ENCODE measurements at places on chromosomes 11 and 22.

DNA sequence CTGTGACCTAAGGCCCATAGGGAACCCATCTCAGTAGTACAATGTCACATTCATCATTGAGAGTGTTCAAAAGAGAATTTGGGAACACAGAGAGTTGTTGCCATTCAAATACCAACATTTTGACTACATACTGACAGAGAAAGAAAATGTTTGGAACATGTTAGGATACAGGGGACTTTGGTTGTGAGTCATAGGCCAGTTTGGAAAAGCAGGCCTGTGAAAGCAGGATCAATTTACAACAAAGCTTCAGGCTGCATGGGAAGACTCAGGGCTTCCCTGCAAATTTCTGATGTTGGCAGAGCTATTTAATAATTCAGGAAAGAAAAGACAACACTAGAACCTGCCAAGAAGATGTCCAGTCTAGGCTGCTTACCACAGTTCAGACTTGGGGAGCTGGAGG is 374 bp downstream of the NLRP10 start:
- DNase-seq, result no peak

DNA sequence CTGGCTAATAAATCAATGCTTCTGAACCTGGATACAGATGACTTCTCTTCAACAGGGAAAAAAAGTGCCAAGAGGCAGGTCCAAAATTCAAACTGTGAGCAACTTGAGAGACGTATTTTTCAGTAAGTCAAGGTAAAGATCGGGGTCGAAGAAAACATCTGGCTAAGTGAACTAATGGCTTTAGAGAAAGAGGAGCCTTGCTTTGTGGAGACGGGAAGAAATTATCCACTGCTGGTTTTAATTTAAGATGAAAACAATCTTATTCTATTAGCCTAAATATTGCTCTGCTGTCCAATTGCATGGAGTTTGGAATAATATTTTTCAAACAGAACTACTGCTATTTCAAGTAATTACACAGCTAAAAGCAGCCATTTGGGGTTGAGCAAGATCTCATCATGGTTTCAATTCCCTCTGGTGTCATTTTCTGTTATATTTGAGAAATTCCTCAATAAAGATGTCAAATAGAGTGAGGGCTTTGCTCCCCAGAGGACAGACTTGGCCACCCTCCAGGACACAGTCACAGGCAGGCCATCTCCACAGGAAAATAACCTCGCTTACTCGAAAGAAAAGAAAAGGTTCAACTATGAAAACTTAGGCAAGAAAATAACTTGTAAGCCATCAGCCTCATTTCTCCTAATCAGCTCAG is 29.8 kb downstream of the SCUBE1 start:
- peak; percentile 31 for DNase-seq

GRCh38 chr11:95363708-95364107 is 132.7 kb upstream of the SESN3 start:
- DNase-seq, result no peak

DNA sequence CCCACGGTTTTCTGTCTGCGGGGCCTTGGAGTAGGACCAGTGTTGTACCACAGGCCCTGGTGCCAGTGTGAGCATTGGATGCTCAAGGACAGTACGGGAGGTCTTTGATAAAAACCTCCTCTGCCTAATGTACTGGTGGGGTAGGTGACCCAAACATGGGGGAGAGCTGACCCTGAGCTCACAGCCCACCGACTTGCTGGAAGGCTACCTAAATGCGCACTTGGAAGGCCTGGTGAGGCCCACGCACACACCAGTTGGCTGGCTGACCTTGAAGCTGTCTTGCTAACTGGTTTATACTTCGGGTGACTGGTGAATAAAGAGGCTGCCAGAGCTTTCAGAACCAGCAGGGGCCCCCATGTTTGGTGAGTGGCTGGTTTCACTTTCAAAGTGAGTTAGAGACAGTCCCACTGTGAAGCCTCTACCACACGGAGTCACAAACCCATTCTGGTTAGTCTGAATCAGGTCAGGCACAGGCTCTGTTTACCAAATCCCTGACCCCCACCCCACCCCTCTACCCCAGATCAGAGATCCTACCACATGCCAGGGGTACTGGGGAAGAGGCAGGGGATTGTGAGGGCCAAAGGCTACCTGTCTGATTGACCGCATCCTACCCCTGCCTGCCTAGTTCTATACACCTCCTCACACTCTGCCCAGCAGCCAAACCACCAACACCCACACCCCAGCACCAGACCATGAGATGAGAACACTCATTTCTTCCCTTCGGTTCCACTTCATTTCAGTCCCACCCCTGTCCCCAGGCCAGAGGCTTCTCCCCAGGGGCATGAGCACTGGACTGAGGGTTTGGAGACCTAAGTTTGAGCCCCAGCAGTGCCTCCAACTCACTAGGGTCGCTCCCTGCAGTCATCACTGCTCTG is 12.7 kb upstream of the IL2RB start:
- no peak for DNase-seq

- no peak for DNase-seq
These were observed 408.3 kb downstream of the ETS1 start for GRCh38 chr11:128179039-128179438.

- no peak for DNase-seq
These were observed 42.0 kb upstream of the LIPT2 start for GRCh38 chr11:74535371-74536160.

GRCh38 chr11:28773606-28774005 is 665.4 kb downstream of the METTL15 start:
- no peak for DNase-seq

DNA sequence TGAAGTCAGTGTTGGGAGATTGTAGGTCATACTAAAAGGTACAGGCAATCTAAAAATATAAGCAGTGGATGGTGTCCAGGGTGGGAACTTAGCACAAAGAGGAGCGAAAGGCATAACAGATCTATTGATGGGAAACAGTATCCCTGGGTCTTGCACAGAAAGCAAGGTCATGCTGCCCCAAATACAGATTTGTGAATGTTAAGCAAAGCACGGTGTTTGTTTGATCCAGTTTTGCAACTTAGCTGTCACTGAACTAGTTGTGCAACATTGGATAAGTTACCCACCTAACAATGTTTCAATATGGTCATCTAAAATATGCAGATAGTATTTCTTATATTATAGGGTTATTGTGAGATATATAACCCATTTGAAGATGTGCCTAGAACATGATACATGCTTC is 162.9 kb downstream of the BLID start:
- DNase-seq, result no peak

- DNase-seq, result no peak
These were observed 30.4 kb downstream of the LDHAL6A start for GRCh38 chr11:18485913-18486528.

DNA sequence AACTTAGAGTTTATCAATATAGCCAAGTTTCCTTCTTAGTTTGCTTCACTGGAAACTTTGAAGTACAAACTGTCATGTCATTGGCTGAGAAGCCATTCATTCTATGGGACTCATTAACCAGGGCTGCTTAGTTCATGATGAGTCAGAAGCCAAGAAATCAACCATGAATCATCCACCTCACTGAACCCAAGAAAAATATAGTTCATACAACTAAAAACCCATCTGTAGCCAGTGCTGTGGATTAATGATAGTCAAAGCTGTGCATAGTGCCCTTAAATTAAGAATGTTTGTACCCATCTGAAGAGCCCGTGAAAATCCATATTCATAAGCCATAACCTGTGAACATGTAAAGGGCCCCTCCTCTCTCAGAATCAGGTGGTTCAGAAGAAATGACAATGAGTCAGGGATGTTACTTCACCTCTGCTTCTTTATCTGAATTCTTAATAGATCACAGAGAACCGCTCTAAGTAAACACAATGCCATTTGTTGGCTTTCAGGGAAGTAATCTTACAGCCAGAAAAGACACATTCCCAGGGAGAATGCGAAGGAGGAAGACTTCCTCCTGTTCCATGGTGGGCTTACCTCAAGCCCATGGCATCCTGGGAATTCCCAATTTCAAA is 25.4 kb downstream of the MMP20 start:
- DNase-seq, result no peak

DNA sequence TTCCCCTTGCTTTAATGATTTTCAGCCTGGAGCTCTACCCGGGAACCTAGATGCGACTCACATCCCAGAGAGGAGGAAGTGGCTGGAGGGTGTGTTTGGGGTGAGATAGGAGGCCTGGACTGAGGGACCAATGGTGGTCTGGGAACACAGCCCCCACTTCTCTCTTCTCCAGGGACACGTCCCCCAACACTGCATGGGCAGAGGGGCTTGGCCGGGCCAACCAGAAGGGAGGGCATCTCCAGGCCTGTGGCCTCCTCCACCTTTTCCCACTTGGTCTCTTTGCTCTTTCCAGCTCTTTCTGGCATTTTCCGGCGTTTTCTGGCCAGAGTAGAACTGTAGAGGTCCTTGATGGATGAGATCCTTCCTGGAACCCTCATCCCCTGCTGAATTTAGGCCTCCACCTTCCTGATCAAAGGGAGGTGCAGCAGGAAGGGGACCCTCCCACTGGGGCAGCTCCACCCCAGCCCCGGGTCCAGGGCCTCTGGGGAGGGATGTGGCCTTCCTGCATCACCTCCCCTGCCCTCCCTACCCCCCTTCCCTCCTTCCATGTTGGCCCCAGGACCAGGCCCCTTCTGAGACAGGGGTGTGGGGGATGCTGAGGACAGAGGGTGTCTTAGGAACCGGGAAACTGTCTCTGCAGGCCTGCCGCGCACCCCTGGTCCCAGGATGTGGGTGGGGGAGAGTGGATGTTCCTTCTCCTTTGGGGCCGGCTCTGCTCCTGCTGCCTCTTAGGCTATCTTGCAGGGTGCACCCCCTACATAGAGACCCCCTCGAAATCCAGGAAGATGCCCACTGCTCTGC is 24.4 kb downstream of the MRGPRG start:
- DNase-seq, result no peak

DNA sequence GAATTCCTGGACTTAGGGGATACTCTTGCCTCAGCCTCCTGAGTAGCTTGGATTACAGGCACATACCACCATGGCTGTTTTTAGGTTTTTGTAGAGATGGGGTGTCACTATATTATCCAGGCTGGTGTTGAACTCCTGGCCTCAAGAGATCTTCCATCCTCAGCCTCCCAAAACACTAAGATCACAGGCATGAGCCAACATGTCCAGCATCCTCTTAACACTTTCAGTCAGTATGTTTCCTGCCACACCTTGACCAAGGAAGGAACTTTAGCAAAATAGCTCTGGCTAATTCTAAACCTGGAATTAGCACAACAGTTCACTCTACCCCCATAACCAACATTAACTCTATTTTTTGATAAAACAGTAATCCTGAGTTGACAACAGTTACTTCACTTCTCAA is 27.2 kb upstream of the DNAJB7 start:
- DNase-seq, result no peak

DNA sequence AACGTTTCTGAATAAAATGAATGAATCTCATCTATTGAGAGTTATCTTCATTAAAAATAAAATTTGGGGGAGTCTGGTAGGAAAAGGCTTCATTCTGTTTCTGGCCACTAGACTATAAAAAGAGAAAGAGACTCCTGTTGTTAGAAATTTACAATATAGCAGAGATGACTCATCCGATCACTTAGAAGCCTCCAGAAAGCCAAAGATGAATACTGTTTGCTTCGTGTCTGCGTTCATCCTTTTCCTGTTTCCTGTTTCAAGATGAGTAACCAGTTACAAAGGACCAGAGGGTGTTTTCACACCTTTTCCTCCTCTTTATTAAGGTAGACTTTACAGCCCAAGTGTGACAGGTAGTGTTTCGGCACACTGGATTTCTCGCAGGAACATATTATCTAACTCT is 1120.7 kb downstream of the LRRC4C start:
- no peak for DNase-seq

- DNase-seq, result no peak
These were observed 621 bp downstream of the HMOX1 start for GRCh38 chr22:35381424-35382009.

DNA sequence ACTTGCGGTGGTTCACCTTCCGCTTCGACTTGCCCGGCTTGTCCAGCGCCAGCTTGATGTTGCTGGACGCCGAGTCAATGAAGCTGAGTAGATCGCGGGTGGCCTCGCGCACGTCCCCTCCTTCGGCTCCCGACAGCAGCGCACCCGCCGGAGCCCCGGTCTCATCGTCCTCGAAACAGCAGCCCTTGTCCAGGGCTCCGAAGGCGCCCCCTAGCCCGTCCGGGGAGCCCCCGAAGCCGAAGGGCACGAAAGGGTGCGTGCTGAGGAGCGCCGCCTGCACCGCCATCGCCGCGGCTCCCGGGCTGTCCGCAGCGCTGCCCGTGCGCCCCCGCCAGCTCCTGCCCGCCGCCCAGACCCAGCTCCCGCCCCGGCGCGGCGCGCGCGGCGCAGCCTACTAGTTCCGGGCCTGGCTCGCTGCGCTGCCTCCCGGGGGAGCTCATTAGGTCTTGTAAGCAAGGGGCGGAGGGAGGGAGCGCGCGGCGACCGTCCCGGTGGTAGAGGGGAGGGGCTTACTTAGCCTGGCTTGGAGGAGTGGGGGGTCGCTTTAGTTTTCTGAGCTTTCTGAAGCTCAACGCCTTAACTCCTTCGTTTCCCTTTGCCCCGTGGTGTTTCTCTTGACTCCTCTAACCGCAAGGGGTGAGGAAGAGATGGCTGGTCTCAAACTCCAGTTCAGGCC is at the start of gene FAM181B:
TSS of gene FAM181B (minus strand) at position 421 of the 676 bp plus-strand sequence. CDS start at position 286, 135 bp downstream.
- DNase-seq, result peak; percentile 44

DNA sequence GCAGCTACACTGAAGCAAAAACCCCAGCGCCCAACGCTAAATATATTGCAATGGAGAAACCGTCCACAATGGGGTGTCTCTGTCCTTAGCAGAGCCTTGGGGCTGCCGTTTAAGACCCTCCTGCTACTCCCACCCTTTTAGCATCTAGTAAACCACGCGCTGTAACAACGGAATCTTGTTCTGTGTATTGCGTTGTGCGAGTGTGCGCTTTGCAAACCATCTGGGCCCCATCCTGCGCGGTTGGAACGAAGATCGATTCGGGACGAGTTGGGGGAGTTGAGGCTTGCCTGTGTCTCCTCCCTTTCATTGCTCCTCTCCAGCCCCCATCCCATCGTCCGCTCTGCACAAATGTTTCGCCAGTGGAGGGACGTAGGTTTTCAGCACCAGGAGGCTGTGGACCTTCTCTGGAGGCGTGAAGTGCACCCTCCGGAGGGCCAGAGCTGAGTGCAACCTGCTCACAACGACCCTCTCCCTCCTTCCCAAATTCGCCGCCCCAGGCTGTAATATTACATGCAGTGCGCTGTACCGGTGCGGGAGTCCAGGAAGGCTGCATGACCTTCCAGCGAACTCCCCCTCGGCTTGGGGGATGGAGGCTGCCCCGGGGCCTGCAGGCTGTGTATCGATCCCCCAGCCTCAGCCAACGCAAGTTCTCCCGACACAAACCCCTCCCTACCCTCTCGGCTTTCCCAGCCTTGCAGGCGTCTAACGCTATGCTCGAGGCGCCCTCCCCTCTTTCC is 1.6 kb upstream of the KMT2A start:
- no peak for DNase-seq

- no peak for DNase-seq
These were observed 86.2 kb downstream of the UBASH3B start for GRCh38 chr11:122741613-122742300.

- no peak for DNase-seq
These were observed 1337.2 kb downstream of the TBC1D22A start for GRCh38 chr22:48099671-48100070.

DNA sequence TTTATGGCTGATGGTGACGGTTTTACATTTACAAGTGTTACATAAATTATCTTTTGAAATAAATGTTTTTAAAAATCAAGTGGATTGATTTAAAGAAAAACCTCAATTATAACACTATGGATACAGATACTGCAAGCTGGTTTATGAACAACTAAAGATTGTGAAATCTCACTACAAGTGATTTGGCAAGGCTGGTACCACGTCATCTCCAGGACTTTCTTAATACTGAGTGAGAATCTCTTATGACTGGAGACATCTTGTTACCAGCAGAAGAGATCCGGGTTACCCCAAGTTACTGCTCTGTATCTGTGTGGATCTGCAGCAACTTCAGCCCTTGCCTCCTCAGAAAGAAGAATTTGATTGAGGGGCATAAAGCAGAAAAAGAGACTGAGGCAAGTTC is 452.9 kb downstream of the MN1 start:
- DNase-seq, result no peak

All from heart left ventricle (tissue), 16 donors.